NCI-H345 (cell line): ENCODE measurements at places on chromosomes 12 and 14.

DNA sequence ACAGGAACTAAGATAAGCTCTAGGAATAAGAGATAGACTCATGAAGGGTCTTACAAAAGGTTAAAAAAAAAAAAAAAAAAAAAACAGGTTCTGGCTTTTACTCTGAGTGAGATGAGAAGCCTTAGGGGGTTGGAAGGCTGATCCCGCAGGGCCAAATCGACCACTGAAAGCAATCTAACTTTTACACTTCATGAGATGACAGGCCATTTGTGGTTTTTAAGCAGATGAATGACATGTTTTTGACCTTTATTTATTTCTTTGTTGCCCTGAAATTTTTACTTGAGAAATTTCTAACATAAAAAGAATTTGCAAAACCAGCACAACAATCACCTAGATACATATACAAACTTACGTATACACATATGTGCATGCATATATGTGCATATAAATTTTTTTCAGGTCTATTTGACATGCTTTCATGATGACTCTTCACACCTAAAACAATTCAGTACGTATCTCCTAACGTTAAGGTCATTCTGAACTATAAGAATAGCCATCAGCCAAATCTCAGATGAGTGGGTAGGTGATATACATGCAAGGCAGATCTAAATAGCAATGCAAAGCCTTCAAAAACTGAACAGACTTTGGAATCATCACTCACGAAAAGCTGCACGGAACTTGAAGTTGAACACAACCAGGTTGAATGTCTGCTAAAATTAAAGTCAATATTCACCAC lies 87.0 kb downstream of the R3HDM2 start:
- no peak for DNase-seq

- DNase-seq = no peak
Measured at GRCh38 chr14:55482936-55483605, 42.7 kb upstream of the TBPL2 start.

- DNase-seq = peak; percentile 85
Measured at GRCh38 chr14:77024171-77024691, 4.3 kb downstream of the IRF2BPL start.

- no peak for DNase-seq
Measured at GRCh38 chr14:103247169-103247606, 86.8 kb upstream of the EIF5 start.

GRCh38 chr14:93042968-93043940 lies 72.5 kb downstream of the ITPK1 start:
- DNase-seq = no peak

- no peak for DNase-seq
Measured at GRCh38 chr12:54423816-54424150, 4.7 kb upstream of the ITGA5 start.

GRCh38 chr12:119158402-119158801 lies 20.3 kb upstream of the HSPB8 start:
- DNase-seq = no peak

GRCh38 chr12:48817873-48818830 lies at the start of gene CACNB3:
Gene CACNB3 (plus strand): TSS chr12:48818496. CDS start chr12:48818930, 434 bp downstream.
- DNase-seq = peak; percentile 40

GRCh38 chr12:116863275-116863767 lies 17.9 kb downstream of the HRK start:
- no peak for DNase-seq

- no peak for DNase-seq
Measured at GRCh38 chr12:110010853-110011723, 11.9 kb downstream of the ANKRD13A start.

DNA sequence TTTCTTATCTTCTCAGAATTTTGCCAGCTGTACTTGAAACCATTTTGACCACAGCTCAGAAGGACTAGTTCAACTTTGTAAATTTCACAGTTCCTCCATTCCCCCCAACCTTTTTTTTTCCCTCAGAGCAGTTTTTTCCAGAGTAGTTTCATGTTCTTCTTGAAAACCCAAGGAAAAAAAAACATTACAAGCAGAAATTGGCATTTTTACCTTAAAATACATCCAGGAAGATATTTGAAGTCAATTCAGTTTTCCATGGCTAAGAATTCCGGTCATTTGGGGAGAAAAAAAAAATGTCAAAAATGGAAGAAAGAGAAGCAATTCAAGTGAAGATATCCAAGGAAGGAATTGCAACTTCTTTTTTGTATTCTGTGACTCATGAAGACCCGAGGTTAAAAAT lies 39.5 kb downstream of the SYNE2 start:
- no peak for DNase-seq

GRCh38 chr12:130768120-130768519 lies 52.0 kb upstream of the RIMBP2 start:
- DNase-seq = no peak

GRCh38 chr14:64951724-64952123 lies 9.2 kb upstream of the GPX2 start:
- DNase-seq = no peak

DNA sequence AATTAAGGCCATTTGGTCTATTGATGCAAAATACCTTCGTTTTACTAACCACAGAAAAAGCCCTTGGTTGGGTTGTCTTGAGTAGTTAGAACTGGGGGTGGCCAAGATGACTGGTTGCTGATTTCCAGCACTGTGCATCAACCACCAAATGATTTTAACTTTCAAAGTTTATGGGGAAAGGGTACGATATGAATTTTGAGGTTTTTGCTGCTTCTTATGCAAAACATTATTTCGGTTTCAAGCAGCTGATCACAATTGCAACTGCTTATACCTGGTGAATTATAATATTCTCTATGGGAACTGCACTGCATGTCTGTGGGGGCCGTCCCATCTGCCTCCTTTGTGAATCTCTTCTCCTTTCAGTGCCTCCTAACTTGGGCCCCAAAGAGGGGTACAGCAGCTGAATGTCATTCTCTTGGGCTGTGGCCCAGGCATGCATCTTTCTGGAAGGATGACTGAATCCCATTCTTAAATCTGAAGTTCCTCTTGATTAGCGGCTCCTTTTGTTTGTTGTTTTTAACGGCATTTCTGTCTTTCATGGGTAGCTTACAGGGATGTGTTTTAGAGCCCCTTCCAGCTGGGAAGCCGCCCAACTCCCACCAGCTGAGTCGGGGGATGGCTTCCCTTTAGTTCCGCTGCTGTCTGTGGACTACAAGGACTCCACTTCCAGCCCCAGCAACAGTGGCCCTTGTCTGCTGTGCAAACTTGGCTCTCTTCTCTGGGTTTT lies 479.8 kb downstream of the ZFP36L1 start:
- DNase-seq = no peak

GRCh38 chr14:77407158-77407557 lies 16.2 kb downstream of the NOXRED1 start:
- DNase-seq = no peak

GRCh38 chr14:25121337-25122129 lies 71.6 kb upstream of the STXBP6 start:
- no peak for DNase-seq

GRCh38 chr14:95541932-95542930 lies 7.4 kb downstream of the GLRX5 start:
- DNase-seq = no peak

DNA sequence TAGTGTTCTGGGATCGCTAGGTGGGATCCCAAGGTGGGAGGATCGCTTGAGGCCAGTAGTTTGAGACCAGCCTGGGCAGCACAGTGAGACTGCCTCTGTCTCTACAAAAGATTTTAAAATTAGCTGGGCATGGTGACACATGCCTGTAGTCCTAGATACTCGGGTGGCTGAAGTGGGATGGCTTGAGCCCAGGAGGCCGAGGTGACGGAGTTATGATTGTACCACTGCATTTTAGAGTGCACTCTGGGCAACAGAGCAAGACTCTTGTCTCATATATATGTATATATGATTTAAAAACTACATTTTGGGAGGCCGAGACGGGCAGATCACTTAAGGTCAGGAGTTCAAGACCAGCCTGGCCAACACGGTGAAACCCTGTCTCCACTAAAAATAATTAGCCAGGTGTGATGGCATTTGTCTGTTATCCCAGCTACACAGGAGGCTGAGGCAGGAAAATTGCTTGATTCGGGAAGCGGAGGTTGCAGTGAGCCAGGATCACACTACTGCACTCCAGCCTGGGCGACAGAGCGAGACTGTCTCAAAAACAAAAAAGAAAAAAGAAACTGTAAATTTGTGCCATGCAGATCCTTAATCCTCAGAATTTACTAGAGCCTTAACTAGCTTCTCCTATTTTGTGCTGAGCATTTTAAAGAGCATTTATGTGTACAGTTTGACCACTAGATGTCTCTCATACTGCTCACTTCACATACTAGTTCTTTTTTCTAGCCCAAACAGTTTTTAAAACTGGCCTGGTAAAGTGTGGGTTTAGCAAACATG lies 114.8 kb downstream of the MON2 start:
- peak; percentile 39 for DNase-seq

- no peak for DNase-seq
Measured at GRCh38 chr14:21852061-21852664, 178.5 kb upstream of the OR4E1 start.

GRCh38 chr12:89918172-89918846 lies 209.7 kb upstream of the ATP2B1 start:
- peak; percentile 53 for DNase-seq

DNA sequence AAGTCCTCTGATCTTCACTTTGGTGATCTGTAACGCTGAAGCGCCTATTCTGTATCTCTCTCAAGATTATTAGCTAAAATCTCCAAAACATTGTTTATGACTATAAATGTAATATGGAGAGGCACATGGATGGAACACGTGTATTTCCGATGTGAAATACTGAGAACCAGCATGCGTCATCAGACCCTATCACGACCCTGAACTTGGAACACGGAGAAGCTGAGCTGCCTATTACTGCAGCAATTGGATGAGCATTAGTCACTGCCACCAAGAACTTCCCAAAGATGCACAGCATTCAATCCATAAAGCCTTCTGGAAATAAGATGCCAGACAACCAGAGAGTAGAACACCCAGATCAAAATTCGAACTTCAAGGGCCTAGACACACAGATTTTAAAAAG lies 61.9 kb downstream of the PRKAB1 start:
- no peak for DNase-seq

DNA sequence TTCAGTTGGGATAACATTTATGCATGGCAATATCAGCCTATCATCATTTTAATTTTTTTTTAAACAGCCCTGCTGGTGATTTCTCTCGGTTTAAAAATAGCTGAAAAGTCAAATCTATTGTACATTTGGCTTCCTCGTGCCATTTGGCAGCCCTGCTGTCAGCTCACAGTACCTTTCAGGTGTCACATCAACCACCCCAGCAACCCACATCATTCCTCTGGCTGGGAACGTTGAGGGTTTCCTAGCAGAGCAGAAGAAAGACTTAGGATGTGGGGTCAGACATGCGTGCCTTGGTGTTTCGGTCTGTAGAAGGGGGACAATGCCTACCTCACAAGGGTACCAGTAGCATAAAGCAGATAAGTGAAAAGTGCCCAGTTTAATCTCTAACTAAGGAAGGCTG lies 15.8 kb downstream of the PEBP1 start:
- DNase-seq = no peak

GRCh38 chr14:37262649-37263048 lies 64.9 kb downstream of the MIPOL1 start:
- peak; percentile 89 for DNase-seq

GRCh38 chr12:124568431-124569374 lies 1.3 kb upstream of the NCOR2 start:
- DNase-seq = no peak

- peak; percentile 54 for DNase-seq
Measured at GRCh38 chr14:72904840-72905561, 11.1 kb upstream of the DPF3 start.

DNA sequence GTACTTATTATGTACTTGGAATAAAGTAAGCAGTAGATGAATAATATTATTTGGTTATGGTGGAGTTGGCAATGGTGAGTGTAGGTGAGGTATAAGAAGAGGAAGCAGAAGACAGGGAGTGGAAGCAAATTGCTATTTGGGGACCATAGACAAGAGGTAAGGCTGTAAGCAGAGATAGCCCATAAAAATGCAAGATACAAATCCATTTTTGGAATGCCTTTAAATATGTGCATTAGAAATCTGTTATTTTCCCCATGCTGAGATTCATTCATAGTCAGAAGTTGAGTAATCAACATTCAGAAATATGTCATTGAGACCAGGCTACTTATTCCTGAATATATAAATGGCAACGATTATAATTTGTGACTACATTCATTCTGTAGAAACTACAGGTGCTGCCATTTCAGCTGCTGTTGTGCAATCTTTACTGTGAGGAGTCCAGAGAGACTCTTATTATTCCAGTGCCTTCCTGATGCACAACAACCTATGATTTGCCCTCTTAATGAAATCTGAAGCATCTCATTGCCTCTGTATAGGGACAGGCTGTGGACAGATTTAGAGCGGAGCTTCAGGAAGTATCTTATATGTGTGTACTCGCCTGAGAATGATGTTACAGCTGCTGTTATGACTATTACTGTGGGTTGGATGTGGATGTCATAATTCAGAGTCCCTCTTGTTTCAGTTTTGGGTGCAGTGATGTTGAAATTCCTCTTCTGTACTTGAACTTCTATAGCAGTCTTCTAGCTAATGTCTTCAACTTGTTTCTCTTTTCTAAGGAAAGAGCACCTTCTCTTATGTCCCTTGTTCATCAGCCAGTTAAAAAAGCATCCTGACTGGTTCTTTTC lies 173.8 kb downstream of the NAV3 start:
- DNase-seq = no peak

- no peak for DNase-seq
Measured at GRCh38 chr12:82880442-82880901, 193.8 kb downstream of the TMTC2 start.

DNA sequence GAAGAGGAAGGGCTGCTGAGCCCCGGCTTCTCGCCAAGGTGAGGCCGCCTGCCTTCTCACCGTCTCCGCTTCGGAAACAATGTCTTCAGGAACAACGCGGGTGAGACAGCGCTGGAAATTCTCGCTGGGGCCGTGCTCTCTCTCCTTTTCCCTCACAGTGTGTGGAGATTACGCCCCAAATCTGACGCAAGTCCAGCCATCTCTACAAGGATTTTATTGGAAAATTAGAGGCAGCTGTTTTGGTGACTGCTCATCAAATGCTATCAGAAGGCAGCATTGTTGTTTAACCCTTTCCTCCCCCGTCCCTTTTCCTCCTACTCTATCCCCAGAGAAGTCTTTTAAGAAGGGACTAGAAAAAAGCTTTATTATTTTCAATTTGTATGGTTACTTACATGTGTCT lies 53.5 kb downstream of the PIWIL1 start:
- DNase-seq = no peak

DNA sequence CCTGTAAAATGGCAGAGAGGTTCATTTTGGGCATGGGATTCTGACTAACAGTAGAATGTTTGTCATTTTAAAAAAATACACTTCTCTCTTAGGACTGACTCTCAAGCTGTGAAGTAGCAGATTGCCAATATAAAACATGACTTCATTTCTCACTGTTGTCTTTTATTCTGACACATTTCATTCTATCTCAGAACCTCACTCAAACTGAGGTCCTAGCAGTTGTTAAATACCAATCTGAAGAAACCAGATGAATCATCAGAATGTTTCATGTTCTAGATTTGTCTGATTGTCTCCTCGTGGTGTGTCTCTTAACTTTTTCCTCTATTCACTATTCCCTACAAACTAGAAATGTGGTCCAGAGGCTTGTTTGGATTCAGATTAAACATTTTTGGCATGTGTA lies 276.5 kb upstream of the NPAS3 start:
- DNase-seq = no peak

- no peak for DNase-seq
Measured at GRCh38 chr14:24900269-24901100, 149.5 kb downstream of the STXBP6 start.
